ENCODE measurements at places on chromosomes 4 and X.

DNA sequence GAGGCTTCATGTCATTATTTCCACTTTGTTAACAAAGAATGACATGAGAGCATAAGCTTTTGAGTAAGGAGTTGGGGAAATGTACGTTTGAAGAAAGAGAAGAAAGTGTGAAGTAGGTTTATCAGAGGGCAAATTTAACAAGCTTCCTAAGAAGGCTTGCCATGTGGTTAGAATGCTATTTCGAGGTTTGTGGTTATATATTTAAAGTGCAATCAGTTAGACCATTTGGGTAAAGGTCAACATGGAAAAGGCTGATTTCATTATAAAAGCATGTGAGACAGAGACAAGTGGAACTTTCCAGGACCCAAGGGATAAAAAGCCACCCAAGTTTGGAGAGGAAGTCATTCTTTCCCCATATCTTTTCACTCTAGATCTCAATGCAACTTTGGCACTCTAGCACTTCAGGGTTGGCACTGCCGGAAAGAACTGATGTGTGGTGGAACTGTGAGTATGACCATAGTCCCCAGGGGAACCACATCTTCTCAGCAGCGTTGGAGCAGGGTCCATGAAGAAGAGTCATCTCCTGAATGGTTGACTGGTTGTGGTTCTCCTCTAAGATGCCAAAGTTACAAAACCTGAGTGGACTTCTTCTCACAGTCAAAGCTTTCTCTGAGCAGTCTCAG lies 529.9 kb downstream of the MID1IP1 start:
- no peak for DNase-seq

GRCh38 chr4:183808097-183808456 lies 97.0 kb upstream of the STOX2 start:
- no peak for DNase-seq

GRCh38 chrX:20664131-20664530 lies 397.4 kb upstream of the RPS6KA3 start:
- no peak for DNase-seq

DNA sequence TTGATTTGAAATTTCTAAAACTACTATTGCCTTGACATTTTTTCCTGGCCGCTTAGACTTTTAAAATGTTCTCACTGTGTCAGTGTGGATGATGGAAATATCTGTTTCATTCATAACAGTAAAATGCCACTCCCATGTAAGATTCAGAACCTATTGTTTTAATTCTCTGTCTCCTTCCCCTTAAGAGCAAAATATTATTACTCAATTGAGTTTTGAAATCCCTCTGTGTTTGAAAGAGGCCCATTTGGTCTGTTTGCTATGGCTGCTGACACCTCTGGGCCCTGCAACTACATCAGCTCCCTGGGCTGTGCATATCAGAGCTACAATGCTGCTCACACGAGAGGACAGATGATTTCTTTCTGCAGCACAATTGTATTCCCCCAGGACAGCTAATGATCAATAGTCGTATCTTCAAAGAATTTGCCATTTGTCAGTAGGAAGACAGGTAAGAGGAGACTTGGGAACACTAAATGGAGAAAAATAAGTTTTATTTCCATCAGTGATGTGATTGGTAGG lies 388.0 kb upstream of the GALNT7 start:
- no peak for DNase-seq

GRCh38 chrX:73563738-73564068 lies 706 bp downstream of the CHIC1 start:
- no peak for DNase-seq

DNA sequence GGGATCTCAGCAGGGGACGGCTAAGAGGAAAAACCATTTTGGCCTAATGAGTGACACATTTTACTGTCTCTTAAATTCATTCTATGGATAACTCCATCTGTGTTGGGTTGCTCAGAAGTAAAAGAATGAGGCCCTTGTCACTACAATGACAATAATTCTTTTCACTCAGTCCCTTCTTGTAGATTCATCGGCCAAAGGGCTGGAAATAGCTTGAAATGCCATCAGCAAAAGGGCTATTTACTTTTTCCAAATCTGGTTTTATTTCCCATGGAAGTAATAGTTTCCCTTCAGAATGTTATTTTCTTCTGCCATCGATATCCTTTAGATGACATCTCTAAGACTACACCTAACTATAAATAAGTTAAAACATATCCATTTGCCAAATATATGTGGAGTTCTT lies 7.4 kb downstream of the MEPE start:
- DNase-seq = no peak

DNA sequence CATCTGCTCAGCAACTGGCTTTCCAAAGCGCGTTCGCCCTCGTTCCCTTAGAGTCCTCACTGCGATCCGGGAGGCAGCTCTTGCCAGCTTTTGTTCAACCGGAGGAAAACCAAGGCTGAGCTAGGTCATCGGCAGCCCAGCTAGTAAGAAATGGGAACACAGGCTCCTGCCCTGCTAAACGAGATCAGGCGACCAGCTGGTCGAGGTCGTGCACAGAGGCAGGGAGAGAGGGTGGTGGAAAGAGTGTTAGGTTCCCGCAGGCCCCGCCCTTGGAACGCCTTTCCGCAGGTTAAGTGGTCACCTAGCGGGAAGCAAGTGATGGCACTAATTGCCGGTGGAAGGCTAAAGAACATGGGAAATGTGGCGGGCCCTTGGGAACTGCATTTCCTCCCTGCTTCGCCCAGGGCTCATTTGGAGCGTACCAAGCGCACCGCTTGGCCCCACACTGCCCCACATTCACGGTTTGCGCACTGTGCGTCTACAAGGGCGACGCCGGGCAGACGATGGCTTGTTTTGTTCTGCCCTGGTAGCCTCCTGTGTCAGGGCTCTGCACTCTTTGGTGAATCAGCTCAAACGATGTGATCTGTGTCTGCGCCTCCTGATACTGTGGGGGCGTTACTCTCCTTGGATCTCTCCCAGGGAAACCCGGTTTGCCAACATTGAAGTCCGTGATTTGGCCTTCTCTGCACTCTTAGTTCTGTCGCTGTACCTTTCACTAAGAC lies 7.2 kb upstream of the PRDM8 start:
- no peak for DNase-seq

GRCh38 chr4:84547211-84547610 lies 35.7 kb upstream of the CDS1 start:
- DNase-seq = no peak

GRCh38 chrX:134669378-134670098 lies 11.3 kb upstream of the PLAC1 start:
- DNase-seq = no peak

- no peak for DNase-seq
Measured at GRCh38 chrX:34875204-34875603, 67.4 kb upstream of the FAM47B start.

GRCh38 chrX:116490104-116490503 lies 27.3 kb upstream of the CT83 start:
- DNase-seq = no peak

DNA sequence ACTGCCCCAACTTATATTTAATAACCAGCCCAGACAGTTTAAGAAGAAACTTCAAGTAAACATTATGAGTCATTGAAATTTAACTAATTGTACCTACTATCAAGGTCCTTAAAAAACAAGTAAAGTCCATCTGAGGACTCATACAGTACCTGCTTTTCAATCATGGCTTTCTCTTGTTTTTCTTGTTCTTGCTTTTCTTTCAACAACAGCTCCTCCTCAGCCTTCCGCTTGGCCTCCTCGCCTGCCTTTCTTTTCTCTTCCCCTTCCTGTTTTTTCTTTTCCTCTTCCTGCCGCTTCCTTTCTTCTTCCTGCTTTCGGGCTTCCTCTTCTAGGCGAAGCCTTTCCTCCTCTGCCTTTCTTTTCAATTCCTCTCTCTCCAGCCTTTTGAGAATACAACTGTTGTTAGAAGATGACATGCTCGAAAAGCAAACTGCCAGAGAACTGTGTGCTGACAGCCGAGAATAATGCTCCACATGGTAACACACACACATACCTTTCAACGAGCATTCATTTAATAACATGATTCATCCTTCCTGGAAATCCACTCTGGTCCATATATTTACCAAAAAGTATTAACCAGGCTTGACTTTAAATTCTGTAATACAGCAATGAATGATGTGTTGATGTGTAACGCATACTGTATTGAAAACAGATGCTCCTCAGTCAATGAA lies 25.2 kb upstream of the BCLAF3 start:
- DNase-seq = no peak

GRCh38 chr4:97330917-97331316 lies 812.4 kb downstream of the STPG2 start:
- DNase-seq = no peak

DNA sequence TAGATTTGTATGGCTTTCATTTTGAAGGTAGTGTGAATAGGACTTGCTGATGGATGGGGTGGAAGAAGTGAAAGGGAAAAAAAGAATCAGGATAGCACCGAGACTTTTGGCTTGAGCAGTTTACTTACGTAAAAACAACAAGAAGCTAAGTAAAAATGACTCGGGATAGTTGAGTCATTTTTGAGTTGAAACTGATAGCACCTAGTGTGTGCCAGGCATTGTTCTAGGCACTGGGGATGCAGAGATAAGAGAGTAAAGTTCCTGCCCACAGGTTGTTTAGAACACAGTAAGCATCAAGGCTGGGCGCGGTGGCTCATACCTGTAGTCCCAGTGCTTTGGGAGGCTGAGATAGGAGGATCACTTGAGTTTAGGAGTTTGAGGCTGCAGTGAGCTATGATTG lies 34.7 kb downstream of the ADD1 start:
- no peak for DNase-seq

GRCh38 chrX:79630033-79631009 lies 263.2 kb upstream of the ITM2A start:
- no peak for DNase-seq

DNA sequence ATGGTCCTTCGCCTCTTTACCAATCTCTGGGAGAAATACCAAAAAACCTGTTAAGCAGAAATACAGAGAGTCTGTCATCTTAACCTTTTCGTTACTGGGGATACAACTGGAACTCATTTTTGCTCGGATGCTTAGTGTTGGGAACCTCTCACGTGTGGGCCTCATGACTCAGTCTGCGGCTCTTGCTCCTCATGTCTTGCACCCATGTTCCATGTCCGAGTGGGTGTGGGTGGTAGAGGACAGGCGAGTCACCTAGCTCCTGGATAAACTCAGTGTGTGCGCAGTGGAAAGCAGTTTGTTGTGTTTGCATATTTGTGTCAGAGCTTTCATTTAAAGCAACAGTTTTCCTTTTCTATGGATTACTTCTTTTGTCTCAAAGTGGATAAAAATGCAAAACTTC lies 70.6 kb downstream of the TNIP2 start:
- no peak for DNase-seq

GRCh38 chr4:41212616-41213203 lies 1.6 kb downstream of the APBB2 start:
- DNase-seq = no peak

- DNase-seq = no peak
Measured at GRCh38 chrX:155070663-155070974, 317 bp downstream of the CMC4 start.

DNA sequence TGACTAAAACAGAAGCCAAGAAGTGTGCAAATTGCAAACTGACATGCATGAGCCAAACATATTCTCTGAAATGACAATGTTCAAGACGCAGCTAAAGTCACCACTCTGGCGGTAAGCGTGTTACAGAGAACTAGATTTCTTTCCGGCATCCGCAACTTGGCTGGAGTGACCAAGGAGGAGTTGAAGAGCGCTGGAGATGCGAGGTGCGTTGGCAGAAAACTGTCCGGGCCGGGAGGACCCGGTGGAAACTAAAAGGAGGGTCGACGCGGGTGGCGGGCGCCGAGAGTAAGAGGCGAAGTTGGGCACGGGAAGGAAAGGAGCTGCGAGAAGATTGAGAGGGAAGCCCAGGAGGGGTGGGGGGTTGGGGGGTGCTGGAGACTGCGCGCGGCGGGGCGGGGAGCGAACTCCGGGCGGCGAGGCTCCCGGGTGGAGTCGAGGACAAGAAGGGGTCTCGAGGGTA lies 807 bp downstream of the SEL1L3 start:
- DNase-seq = no peak

DNA sequence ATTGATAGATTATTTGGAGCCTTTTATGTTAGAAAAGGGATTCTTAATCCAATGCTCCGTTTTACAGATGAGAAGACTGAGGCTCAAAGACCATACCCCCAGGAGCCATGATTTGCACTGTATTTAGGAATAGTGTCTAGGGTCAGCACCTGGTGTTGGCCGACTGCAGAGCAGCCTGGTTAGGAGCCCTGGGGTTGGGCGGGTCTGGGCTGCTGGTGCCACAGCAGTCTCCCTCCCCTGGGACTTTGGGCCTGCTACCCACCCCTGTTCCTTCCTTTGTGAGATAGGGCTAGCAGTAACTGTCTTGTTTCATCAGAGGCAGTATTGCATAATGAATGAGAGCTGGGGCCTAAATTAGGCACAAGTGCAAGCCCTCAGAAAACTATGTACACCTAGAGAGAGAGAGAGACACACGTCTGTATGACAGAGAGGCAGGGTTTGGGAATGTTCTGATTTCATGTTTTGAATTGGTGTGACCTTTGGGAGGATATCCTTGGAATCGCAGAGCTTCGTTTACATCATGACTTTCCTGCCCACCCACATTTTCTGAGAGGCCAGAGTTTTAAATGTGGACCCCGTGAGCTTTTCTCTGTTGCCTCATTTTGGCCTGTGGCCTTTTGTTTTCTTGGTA lies 111.7 kb downstream of the PTTG2 start:
- DNase-seq = no peak

DNA sequence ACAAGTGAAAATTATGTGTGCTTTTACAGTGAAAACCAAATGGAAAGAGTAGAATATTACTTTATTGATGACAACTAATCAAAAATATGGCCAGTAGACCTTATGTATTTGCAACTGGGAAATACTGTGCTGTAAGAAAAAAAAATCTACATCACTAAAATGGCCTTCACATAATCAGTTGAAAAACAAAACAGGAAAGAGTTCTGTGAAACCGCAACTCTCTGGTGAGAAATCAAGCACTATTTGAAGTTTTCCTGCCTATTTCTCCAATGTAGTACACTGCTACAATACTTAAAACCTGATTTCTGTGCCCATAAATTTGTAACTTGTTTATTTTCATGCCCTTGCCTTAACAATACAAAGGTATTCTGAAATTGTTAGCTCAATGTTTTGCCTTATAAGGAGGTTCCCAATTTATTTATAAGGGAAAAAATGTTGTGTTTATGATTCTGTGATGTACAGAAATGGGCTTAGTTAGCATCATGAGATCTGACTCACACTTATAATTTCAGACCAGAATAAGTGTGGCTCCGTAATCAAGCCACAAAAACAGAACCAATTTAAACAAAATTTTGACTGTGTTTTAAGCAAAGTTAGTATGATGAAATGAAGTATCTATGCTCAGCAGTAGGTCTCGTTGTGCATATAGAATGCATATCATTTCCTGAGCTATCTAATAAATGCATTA lies 147.1 kb downstream of the FAT4 start:
- no peak for DNase-seq
